Airway epithelial cell (primary cell): ENCODE measurements at places on chromosomes 5 and 9. TPM values are rescaled to one million over a fixed set of nuclear protein-coding genes. Genes with fewer than 3 reads are reported as not detected.

SLC24A2 gene
- total RNA-seq = under 0.01 and 0.07 TPM in 2 replicates

IFNA10 gene
- total RNA-seq = not detected in 2 replicates

PCDHB3 gene
- total RNA-seq = 0.05 TPM in 1 of 2 replicates, not detected in the other

SLC34A1 gene
- total RNA-seq = not detected in 2 replicates

CSNK1A1 gene
- total RNA-seq = 245 and 297 TPM in 2 replicates

SLC6A3 gene
- not detected in 2 replicates for total RNA-seq

KIF4B gene
- not detected in 2 replicates for total RNA-seq

CDX1 gene
- total RNA-seq = not detected in 2 replicates

STPG3 gene
- total RNA-seq = not detected in 2 replicates

SLC30A5 gene
- 36.5 and 43.6 TPM in 2 replicates for total RNA-seq

ENG gene
- 0.88 and 2.0 TPM in 2 replicates for total RNA-seq

PDGFRB gene
- total RNA-seq = 3.9 and 4.9 TPM in 2 replicates
